ENCODE measurements at places on chromosomes 3 and 15.

GRCh38 chr3:50250514-50250913 is 14.5 kb downstream of the GNAI2 start:
- DNase-seq, result no peak

GRCh38 chr3:186815435-186815834 is 9.2 kb upstream of the RFC4 start:
- DNase-seq, result no peak

GRCh38 chr3:32316319-32316718 is 75.3 kb upstream of the CMTM7 start:
- DNase-seq, result no peak

GRCh38 chr15:25401501-25401900 is 37.3 kb downstream of the UBE3A start:
- no peak for DNase-seq

GRCh38 chr15:51620641-51621040 is 1.9 kb downstream of the DMXL2 start:
- DNase-seq, result no peak

DNA sequence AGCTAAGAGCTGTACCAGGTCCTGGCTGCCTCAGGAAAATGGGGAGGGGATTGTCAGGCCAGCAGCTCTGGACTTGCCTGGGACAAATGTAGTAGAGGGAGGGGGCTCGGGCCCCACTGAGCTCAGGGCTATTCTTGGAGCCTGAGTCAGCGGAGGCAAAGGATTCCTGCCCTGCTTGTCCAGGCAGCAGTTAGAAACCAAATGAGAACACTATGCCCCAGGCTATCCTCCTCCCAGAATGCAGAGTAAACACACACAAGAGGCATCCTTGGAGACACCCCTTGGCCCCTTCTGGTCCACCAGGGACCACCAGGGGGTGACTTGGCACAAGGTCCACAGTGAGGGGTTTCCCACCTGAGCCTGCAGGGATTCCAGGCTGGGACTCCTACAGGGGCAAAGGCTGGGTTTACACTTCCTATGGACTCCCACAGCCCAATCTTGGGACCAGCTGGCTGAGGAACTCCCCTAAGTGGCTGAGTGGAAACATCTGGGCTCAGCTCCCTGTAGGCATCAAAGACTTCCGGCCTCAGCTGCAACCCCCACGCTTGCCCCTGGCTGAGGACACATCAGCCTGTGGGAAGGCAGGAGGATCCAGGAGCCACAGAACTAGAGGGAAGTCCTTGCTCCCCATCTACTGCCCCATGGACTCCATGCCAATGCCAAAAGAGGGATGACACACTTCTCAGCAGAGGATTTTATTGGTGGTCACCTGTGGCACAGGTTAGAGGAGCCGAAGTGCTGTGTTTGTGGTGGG is 3.4 kb upstream of the COL7A1 start:
- DNase-seq, result no peak

GRCh38 chr15:96494505-96494904 is 164.0 kb downstream of the NR2F2 start:
- no peak for DNase-seq

DNA sequence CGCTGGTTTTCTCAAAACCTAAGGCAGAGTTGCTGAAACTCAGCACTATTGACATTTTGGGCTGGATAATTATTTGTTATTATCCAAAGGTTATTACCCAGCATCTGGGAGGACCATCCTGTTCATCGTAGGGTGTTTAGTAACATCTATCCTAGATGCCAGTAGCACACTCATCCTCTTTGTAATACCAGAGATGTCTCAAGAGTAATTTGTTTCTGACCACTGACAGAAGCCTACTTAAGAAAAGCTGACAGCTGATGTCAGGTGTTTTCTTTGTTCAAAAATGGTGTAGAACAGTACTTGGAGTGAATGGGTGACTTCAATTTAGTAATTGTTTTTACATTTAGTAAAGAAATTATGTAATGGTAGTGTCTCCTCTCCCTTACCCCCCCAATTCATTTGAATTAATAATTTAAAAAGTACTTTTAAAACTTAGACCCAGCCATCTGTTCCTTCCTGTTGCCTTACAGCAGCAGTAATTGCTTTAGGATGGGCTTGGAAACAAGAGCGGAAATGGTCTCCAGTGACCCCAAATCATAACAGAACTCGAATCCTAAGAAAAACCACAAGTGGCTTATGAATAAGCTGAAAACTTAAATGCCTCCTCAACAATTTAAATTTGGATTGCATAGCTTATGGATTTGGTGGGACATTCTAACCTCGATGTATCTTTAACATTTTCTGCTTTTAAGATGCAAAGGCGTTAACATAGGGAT is 105.4 kb downstream of the PTPRG start:
- DNase-seq, result no peak

DNA sequence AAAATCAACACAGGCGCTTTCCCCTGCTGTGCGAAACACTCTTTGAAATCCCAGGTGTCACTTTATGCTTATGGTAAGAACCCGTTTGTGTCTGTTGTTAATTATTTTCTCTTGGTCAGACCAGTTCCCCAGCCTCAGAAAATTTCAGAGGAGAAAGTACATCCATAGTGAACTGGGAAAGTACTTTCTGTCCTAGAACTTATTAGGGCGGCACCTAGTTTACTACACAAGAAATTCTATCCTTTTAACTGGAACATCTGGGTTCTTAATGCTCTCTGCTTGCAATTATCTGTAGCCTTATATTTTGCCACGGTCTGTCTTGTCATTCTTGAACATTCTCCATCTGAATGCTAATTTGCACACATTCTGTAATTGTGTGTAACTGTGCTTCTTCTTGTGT is 215.0 kb downstream of the PTPRG start:
- DNase-seq, result no peak

GRCh38 chr3:57963811-57964346 is 44.3 kb upstream of the FLNB start:
- DNase-seq, result no peak

Measured in stimulated activated CD4-positive, alpha-beta T cell treated with anti-CD3 and anti-CD28 coated beads, Interleukin-12 subunit alpha, Interleukin-12 subunit beta, amount 100 ng/mL, for 4 hours (primary cell).